ENCODE measurements at places on chromosomes 12 and 14. TPM values are rescaled to one million over a fixed set of nuclear protein-coding genes. Genes with fewer than 3 reads are reported as not detected.

DNA sequence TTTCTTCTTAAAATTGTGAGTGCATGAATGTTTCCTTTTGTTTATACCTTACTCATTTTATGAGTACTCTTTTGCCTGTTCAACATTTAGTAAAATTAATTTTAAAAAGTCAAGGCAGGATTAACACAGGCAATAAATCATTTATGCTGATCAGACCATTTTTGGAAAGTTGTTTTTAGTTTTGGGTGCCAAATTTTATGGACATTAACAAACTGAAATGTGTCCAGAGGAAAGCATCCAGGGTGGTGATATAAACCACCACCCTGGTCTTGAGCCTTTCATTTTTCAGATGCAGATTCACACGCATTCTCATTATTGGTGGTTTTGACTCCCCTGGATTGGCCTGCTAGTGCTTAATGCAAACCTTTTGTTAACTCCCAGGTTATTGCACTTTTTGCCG lies 26.3 kb downstream of the RASSF8 start:
- DNase-seq: no peak

- no peak for DNase-seq
These were observed 142.1 kb downstream of the AKAP6 start for GRCh38 chr14:32471181-32471580.

- DNase-seq: no peak
These were observed 98.6 kb upstream of the FKBP4 start for GRCh38 chr12:2696136-2696535.

DNA sequence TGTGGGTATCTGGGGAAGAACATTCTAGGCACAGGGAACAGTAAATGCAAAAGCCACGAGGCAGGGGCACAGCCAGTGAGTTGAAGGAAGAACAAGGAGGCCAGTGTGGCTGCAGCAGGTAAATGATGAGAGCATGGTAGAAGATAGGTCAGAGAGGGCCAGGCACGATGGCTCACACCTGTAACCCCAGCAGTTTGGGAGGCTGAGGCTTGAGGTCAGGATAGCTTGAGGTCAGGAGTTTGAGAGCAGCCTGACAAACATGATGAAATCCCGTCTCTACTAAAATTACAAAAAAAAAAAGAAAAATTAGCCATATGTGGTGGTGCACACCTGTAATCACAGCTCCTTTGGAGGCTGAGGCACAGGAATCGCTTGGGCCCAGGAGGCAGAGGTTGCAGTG lies 86.7 kb upstream of the ESRRB start:
- DNase-seq: no peak

DNA sequence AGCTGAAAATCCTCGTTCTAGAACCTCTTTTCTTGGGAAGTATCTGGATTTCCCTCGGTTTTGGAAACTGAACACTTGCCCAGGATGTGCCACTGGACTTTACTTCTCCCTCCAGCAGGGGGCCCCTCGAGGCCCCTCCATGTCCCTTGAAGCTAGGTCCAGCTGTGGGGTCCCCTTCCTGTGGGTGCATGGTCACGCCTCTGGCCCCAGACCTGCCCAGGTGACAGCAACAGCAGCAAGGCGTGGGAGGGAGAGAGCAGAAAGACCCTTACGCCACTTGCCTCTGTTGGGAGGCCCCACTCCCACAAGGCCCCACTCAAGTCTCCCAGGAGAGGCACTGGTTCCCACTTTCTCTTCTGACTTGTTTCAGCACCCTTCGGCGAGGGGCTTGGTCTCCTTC lies 3.1 kb downstream of the SLC25A29 start:
- DNase-seq: peak; percentile 55

DNA sequence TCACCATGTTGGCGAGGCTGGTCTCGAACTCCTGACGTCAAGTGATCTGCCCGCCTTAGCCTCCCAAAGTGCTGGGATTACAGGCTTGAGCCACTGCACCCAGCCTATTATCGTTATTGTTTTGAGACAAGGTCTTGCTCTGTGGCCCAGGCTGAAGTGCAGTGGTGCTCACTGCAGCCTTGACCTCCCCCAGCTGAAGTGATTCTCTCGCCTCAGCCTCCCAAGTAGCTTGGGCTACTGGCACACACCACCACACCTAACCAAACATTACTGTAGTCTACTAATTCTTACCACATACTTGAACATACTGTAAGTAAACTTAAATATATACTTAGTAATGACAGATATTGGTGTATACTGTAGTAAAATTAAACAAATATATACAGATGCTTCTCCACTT lies 4.5 kb upstream of the CDCA4 start:
- no peak for DNase-seq

DNA sequence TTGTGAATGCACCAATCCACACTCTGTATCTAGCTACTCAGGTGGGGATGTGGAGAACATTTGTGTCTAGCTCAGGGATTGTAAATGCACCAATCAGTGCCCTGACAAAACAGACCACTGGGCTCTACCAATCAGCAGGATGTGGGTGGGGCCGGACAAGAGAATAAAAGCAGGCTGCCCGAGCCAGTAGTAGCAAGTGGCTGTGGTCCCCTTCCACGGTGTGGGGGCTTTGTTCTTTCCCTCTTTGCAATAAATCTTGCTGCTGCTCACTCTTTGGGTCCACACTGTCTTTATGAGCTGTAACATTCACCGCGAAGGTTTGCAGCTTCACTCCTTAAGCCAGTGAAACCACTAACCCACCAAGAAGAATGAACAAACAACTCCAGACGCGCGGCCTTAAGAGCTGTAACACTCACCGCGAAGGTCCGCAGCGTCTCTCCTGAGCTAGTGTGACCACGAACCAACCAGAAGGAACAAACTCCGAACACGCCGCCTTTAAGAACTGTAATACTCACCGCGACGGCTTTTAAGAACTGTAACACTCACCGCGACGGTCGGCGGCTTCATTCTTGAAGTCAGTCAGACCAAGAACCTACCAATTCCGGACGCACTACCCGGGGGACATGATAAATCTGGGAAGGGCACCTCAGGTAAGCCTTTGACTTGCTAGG lies 4.6 kb upstream of the LDHB start:
- DNase-seq: no peak

GRCh38 chr12:4388032-4388431 lies 8.5 kb upstream of the FGF23 start:
- DNase-seq: no peak

GRCh38 chr12:93568091-93568490 lies 4.4 kb upstream of the SOCS2 start:
- no peak for DNase-seq

GRCh38 chr14:103607822-103608221 lies 21.2 kb upstream of the KLC1 start:
- DNase-seq: no peak

GRCh38 chr14:102888748-102889147 lies 33.7 kb upstream of the AMN start:
- DNase-seq: no peak

ZNF891 gene
- polyA plus RNA-seq: 1.6 TPM

GPHB5 gene
- not detected for polyA plus RNA-seq

PRH1 gene
- 34.2 TPM for polyA plus RNA-seq
